ENCODE measurements at places on chromosomes 11 and 22.

DNA sequence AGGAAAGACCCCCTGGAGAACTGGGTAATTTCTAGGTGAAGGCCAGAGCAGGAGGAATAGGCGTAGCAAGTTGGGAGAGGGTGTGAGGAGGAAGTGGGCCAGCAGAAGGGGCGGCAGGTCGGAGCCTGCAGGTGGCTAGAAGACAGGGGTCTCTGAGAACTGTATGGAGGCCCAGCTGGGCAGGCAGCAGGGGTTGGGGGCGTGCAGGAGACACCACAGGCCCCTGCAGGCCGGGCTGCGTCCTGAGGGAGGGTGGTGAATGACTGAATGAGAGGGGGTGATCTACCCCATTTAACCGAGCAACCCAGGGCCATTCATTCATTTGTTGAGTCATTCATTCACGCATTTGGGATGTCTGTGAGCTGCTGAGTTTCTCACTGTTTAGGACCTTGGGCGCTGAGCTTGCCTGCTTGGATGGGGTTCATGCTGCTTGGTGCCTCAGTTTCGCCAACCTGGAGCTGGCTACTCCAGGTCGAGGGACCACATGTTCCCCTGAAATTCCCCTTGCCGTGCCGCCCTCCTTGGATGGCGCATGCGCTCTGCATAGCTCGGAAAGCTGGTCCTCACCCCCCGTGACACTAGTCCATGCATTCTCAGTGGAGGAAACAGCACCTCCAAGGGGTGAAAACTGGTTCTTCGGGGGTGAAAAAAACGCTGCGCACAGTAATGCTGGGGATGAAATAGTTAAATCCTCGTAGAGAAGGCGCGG lies 15.6 kb downstream of the MPPED1 start:
- DNase-seq = no peak

- DNase-seq = no peak
These were observed 2.5 kb downstream of the USP47 start for GRCh38 chr11:11844272-11844671.

DNA sequence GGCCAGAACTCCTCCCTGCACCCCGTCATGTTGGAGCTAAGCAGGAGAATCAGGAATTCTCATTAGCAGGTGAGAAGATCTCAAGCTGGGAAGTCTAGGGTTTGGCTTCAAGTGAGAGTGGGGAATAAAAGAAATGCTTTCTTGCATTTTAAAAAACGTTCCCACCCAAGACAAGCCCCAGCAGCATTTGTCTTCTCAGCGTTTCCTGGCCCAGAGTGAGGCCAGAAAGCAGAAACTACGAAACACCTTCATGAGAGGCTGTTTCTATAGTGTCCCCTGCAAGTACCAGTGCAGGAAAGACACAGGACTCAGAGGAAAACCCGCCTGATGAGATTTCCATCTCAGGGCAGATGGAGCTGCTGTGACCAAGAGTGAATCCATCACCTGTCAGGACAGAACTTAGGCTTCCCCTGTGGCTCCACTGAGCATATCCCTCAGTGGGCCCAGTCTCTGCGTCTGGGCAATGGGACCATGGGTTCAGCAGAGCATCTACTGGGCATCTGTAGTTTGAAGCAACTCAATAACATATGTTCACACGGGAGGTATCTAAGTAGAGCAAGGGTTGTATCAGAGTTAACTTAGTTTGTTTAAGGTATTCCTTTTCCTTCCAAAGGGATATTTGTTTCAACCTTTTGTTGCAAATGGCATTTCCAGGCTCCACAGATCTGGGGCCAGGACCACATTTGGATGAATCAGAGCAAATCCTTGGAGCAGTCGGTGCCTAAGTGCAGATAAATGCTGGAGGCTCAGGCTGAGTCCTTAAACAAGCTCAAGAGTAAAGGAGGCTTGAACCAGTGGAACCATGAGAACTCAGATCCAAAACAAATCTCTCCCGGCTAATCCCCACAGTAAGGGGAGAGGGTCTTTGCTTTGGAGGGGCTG lies 548.3 kb downstream of the MIAT start:
- DNase-seq = peak; percentile 56

- DNase-seq = no peak
These were observed 134.7 kb downstream of the GRIK4 start for GRCh38 chr11:120646206-120646605.

GRCh38 chr11:62393061-62393611 lies 25.7 kb upstream of the SCGB1A1 start:
- DNase-seq = no peak

DNA sequence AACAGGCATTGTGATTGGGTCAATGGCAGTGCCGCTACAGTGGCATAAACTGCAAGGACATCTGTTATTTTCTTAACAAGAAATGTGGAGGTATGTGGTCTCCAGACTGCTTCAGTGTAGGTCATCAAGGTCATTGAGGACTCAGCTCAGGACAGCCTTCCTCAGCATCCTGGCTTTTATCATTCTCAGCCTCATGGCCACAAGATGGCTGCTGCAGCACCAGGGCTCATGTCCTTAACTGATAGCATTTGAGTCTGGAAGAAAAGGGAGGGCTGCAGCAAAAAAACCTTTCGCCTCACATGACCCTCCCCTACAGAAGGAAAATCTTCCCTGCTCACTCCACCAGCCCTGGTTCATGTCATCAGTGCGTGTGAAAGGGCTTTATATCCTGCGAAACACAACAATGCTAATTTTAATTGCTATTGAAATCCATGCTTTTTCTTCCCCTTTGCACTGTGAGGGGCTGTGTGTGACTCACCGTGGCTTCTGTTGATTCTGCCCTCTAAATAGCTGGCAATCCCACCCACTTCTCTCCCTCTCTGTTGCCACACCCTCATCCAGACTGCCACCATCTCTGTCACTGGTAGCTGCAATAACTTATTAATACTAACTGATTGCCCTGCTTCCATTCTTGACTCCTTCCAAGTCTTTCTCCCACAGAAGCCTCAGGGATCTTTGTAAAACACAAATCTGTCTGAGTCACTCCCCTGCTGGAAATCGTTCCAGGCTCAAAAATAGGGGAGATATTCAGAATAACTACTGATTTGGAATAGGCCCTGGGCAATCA lies 43.8 kb downstream of the CHRDL2 start:
- peak; percentile 56 for DNase-seq

- DNase-seq = no peak
These were observed 12.0 kb downstream of the OR52E1 start for GRCh38 chr11:5081405-5081804.

DNA sequence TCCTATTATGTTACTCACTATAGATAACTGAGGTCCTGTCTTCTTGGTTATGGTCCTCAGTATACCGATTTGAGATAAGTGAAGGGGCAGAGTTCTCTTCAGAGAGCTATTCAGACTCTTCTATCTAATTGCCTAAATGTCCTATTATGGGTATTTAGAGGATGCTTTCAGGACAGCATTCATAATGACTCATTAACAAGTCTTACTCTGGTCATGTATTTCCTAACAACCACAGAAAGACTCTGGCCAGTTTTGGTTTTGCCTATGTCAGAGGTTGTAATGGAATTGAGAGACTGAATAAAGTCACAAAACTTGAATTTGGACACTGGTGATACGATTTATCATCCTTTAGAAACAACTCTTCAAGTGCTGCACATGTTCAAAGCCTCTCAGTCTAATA lies 1233.0 kb downstream of the JRKL start:
- no peak for DNase-seq

- DNase-seq = no peak
These were observed 304.5 kb upstream of the B3GAT1 start for GRCh38 chr11:134716582-134716981.

DNA sequence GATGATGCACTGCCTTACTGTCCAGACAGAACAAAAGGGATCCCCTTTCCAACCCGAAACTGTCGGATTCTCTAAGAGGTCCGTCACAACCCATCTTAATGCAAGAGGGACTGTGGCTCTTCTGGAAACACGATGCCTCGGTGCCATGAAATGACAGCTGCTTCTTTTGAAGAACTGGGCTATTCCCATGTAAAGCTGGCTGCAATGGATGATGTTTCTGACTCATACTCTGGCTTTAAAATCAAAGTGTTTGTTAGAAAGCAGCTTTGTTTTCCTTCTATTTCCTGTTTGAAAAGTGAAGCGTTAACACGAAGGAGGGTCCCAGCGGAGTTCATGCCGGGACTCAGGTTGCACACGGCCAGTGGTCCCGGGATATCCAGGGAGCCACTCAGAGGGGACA lies 3.1 kb downstream of the TP53AIP1 start:
- DNase-seq = no peak

DNA sequence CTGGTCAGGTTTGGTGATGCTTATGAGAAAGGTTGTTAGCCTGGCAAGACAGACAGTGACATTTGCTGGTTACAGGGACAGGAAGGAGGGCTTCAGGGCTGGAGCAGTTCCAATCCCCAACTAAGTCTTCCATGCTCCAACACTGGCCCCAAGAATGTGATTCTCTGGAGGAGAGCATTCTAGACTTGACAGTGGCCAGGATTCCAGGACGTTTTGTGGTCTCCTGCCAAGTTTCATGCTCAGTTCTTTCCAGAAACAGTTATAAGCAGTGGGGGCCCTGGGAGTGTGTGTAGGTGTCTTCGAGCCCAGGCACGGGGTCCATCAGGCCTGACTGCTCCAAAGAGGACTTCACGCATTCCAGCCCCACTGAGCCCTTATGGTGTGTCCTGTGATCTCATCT lies 8.9 kb upstream of the GRK3 start:
- peak; percentile 28 for DNase-seq

- no peak for DNase-seq
These were observed 197.5 kb upstream of the NARS2 start for GRCh38 chr11:78772186-78772585.

GRCh38 chr11:134665571-134666270 lies 253.7 kb upstream of the B3GAT1 start:
- no peak for DNase-seq

DNA sequence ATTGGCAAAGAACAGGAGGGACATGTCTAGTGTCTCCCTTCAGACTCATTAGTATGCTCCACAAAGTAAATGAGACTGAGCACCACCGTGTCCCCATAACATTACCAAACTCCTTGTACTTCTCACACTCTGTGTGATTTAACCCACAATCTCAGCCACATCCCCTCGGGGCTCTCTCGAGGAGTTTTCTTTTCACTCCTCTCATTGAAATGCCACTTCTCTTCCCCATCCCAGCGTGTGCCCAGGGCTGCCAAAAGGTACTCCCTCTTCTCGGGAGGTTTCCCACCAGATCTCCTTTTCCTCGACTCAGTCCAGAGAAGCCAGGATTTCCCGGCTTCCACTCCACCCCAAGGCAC lies 1.1 kb downstream of the RBFOX2 start:
- peak; percentile 54 for DNase-seq

GRCh38 chr11:119843877-119844276 lies 114.9 kb upstream of the NECTIN1 start:
- no peak for DNase-seq

GRCh38 chr22:48093981-48094380 lies 1331.5 kb downstream of the TBC1D22A start:
- DNase-seq = no peak

DNA sequence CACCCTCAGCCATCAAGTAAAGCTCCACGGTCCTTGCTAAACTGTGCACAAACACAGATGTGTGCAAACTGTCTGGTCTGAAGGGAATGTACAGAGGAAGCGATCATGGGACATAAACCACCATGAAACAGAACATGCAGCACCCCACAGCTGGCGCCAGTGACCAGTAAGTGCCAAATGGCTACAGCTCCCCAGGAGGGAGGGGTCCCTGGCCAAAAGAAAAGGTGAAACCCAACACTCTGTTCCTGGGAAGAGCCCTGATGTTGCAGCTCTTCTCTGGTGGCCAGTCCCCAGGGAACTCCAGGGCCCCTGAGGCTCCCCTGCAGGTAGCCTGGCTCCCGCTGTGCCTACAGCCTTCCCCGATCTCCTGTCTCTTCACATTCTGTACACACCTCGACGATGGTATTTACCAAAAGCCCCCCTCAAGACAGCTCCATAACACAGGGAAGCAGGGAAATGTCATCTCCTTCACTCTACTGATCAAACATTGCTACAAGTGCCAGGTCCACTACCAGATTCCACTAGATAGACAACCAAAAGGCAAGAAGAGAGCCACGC lies 2.9 kb downstream of the DGCR6L start:
- DNase-seq = no peak

- no peak for DNase-seq
These were observed 3.6 kb downstream of the LRFN4 start for GRCh38 chr11:66860449-66860831.

DNA sequence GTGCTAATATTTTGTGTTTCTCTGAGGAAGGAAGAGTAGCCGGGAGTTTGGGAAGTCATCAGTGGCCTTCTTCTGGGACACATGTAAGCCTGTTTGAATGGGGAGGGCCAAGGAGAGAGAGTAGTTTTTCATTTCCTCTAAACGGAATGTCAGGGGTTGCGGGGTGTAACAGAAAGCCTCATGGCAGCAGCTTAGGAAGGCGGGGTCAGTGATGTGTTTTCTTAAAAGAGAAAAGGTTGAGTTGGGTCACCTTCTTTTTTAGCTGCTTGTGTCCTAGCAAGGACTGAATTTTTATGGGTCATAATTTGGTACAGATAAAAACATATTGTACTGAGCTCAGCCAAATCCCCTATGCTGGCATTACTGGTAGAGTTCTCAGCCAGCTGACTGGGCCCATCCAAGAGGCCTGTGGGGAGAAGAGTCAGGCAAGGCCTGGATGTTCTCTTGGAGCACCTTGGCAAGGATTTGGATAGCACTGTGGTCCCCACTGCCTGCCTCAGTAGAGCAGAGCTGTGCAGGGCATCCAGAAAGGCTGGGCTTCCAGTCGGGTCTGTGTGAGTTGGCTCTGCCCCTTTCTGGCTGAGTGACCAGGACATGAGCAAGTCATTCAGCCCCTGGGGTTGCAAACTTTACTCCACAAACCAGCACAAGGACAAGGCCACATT lies 29.4 kb upstream of the NAV2 start:
- no peak for DNase-seq

GRCh38 chr11:63629426-63629825 lies 15.2 kb upstream of the PLAAT3 start:
- DNase-seq = no peak

- no peak for DNase-seq
These were observed 4.7 kb downstream of the RTCB start for GRCh38 chr22:32407312-32407711.

DNA sequence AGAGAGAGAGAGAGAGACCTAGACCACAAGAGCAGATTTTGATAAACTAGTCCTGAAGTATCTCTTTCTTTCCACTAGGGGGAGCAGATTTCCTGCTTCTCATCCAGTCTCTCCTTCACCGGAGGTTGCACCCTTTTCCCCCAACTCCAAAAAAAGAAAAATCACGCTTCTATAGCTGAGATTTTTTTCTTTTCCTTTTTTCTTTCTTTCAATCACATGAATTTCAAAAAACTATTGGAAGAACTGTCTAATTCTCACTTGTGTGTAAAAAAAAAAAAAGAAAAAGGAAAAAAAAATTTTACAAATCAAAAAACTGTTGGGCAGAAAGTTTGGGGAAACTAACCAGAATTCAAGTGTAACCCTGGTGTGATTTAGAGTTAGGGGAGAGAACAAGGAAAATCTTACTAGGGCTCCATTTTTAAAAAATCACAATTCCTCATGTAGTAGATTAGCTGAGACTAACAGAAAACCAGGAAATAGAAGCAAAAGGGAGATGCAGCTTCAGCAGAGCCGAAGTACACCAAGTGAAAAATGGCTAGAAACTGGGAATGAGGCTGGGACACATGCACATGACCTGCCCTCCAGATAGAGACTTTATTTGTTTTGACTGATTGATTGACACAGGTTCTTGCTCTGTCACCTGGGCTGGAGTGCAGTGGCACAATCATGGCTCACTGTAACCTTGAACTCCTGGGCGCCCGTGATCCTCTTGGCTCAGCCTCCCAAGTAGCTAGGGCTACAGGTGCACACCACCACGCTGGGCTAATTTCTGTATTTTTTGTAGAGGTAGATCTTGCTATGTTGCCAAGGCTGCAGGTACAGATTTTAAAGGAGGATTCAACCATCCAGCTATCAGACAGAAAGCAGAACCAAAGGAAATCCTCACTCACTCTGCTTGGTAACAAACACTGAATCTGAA lies 27.1 kb downstream of the SDHD start:
- DNase-seq = peak; percentile 72

Data from astrocyte of the hippocampus (primary cell).